ENCODE measurements at places on chromosomes 5 and 9.

DNA sequence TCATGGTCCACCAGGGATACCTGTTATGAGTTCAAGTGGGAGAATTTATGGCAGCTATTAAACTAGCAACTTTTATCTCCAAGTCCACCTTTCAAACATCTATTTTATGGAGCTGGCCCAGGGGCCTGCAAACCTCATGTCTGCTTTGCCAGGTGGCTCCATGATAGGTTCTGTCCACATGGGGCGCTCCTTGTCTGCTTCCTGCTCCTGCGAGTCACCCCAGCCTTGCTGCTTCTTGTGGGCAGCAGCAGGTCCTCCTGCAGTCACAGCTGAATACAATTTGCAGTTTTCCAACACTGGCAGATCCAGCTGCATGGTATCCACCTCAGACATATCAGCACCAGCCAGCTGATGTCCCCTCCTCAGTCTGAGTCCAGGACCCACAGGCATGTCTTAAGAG, 39.6 kb upstream of the FRRS1L start:
- DNase-seq: no peak

DNA sequence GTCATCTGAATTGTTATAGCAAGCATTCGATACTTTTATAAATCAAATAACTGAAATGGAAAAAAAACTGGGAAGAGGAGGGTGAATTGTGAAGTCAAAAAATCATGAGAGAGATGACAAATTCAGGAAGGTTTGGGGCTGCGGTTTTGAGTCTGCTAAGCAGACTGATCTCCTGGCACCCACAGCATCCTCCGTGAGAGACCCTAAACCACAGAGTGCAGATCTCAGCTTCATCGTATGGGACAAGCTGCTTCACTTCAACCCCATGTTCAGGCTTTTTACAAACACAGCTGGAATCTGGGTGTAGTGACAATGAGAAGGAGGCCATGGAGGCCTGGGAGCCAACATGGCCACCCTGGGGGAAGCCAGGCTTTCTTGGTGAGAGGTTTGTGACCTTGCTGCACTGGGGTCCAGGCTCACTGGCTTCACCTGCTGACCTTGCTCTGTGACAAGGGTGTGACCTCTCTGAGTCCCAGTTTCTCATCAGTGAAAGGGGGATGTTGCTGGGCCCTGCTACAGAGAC, 19.4 kb downstream of the USP20 start:
- peak; percentile 1 for DNase-seq

DNA sequence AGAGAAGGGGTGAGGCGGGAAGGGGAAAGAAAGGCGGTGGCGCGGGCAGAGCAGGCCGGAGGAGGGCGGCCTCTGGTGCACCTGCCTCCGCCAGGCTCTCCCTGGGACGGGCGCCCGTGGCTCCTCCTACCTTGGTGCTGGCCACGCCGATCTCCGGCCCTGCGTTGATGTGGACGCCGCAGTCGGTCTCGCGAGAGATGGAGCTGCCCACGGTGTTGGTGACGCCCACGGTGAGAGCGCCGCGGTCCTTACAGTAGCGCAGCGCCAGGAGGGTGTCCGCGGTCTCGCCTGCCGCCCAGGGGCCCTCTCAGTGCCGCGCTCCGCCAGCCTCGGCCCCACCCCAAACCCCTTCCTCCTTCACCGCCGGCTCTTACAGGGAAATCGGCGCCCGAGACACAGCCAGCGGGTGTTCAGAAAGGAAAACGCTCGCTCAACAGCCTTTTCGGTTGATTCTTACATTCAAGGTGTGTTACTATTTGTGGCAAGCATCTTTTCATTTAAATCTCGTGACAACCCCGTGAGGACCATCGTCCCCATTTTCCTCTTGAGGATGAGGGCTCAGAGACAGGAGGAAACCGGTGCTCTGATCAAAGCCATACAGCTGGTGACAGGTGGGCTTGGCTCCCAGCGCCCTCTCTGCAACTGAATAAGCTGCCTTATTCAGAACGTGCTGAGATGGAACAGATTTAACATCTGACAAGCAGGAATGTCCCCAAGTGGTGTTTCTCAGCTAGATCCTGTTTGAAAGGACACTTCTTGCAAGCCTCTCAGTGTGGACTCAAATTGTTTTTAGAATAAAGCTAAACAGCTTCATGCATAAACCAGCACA, 22.0 kb upstream of the MAPK9 start:
- DNase-seq: no peak

DNA sequence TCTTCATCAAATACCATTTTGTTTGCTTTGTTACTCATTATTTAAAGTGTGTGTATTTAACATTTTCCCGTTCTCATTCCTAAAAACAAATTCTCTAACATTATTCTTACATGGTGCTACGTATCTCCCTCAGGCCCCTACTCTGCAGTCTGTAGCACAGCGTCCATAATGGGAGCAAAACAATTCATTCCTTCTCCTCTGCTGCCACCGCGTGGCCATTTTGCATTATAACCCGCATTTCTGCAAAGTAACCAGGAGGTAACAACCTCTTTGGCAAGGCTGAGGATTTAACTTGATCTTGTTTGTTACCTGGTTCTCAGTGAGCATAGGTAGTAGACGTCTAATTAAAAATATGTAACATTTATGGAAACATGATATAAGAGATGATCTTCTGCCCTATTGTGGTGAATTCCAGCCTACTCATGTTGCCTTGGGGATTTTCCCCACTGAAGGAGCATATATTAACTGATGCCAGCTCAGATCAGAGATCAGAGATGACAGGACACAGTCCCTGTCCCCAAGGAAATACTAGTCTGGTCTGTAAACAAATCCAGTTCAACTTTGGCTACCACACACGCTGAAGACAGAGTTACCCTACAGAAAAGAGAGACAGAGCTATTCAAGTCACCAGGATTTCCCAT, 10.5 kb downstream of the OR1K1 start:
- DNase-seq: peak; percentile 84

DNA sequence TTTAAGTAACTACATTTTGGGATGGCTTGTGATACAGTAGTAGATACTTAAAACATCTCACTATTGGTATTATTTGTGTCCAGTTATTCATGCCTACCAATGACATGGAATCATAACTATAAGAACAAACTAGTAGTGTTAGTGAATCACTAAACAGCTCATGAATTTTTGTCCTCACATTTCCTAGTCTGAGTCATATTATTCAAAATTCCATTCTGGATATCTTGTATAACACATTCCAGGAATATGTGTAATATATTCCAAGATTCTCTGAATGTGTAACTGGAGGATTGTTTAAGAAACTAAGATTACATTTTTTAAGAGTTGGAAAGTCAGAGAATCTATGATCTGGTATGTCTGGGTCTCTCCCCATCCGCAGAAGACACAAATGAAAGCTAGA, 565.3 kb upstream of the ZNF608 start:
- peak; percentile 67 for DNase-seq

- DNase-seq: peak; percentile 40
Measured at GRCh38 chr5:111859031-111859430, 102.0 kb upstream of the NREP start.

DNA sequence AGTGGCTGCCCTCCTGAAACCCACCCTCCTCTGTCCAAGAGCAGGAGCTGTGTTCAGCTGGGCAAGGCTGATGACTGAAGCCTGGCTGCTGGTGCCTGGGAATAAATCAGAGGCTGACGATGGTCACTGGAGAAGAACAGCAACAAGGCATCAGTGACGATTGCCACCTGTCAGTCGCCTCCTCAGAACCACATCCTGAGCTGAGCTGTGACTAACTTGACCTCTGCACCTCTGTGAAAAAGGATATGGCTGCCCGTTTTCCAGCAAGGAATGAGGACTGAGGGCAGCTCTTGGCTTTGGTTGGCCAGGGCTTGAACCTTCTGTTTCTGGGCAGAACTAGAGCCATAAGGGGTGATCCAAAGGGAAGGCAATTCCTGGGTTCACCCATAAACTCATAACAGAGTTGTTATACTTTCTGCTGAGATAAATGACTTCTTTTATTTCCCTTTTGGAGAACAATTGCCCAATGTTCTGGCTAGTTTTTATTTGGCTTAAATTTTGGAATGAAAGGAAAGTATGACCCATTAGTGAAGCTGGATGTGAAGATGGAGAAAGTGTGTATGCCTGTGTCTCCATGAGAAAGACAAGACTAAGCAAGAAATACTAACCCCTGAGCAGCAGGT, 40.1 kb downstream of the TRIP13 start:
- no peak for DNase-seq

GRCh38 chr5:112738191-112738560, 491 bp downstream of the APC start:
- peak; percentile 11 for DNase-seq

GRCh38 chr5:103464835-103465484, 97.6 kb downstream of the NUDT12 start:
- DNase-seq: no peak

DNA sequence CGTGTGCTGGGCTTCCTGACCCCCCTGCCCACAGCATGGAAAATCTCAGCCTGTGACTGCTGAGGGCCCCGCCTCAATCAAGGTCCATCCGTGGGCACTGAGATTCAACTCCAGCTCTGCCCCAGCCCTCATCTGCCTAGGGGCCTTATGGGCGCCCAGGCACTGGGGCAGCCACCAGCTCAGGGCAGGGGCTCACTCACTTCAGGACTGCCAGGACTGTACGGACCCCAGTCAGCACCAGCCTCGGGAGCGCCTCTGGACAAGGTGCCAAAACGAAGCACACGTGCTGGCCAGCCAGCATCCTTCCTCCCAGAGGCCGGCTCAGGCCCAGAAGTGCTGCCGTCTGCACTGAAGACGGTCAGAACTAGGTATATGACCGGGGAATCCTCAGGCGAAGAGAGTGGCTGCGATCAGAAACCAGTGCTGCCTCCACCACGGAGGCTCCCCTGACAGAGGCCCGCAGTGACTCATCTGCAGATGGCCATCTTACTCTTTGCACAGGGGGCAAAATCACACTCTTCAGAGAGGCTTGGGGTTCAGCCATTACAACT, 19.6 kb downstream of the CLPTM1L start:
- no peak for DNase-seq

GRCh38 chr5:148776261-148776660, 50.1 kb upstream of the ADRB2 start:
- DNase-seq: no peak

GRCh38 chr5:36836831-36837230, 39.7 kb upstream of the NIPBL start:
- no peak for DNase-seq

GRCh38 chr5:9166202-9167112, 379.4 kb downstream of the SEMA5A start:
- DNase-seq: no peak

DNA sequence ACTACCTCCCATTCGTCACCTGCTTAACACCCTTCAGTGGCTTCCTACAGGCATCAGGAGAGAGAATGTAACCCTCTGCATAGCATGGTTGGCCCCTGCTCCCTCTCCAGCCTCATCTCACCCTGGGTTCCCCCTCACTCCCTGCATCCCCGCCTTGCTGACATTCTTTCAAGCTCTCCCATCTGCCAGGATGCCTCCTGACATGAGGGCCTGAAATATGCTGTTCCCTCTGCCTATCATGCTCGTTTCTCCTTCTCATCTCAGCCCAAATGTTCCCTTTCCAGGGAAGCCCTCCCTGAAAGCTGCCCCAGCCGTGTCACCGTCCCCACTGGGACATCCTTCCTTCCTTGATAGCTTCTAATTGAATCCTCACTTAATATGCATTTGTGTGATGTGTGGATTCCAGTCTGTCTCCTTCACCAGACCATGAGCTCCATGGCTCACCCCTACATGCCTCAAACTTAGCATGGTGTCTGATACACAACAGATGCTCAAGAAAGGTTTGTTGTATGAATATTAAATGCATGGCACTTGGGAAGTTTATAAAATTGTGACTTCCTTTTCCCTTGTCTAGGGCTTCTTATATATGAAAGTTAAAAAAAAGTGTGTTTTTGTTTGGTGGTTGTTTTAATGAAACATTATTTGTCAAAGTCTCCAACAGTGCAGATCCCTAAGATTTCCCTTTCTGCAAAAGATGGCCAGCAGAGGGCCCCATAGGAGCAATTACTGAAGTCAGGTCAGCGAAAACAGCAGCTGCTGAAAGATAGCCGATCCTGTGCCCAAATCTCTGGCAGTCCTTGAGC, 7.3 kb upstream of the C5orf58 start:
- DNase-seq: peak; percentile 81

GRCh38 chr5:65062469-65063083, 293.8 kb downstream of the CWC27 start:
- DNase-seq: peak; percentile 95

GRCh38 chr5:72366324-72366976, 46.3 kb downstream of the PTCD2 start:
- DNase-seq: peak; percentile 62

DNA sequence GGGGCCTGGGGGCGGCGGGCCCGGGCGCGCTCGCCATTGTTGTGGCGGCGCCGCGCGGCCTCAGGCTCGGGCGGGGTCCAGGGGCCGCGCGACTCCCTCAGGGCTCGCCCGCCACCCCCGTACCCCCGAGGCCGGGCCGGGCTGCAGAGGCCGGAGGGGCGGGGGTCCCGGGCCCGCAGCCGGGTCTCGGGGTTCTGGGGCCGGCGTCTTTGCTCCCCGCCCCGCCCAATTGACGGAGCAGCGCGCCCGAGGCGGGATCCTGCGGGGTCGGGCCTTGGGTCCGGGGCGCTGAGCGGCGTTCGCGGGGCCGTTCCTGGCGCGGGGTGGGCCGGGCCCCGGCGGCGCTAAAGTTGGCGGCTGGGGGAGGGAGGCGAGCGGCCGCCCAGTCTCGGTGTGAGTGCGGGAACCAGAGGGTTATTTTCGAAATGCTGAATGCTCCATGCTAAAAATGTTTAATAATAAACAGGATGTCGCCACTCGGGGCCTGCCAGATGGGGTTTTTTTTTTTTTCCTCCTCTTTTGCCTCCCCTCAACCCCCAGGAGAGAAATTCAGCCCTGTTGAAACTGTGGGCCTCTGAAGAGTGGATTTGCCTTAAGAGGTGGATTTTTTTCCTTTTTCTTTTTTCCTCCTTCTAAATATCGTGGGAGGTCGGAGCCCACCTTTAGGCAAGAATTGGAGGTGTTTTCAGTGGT, 724 bp downstream of the PRRC2B start:
- DNase-seq: peak; percentile 77

DNA sequence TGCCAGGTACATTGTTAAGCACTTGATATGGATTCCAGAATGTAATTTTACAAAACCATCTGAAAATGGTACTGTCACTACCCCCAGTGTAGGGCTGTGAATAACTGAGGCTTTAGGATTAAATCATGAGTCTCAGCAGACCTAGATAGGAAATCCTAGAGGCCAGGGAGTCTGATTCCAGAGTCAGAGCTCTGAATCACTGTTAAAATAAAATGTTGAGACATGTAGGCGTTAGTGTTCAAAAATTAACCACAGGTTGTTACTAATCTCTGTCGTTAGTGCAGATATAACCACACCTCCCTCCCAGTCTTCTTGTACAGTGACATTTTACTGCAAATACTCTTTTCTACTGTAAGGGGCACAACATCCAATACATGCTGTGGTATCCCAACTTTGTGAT, 1828.8 kb downstream of the MAT2B start:
- no peak for DNase-seq

Data from AG20443 (cell line).